Posterior vena cava (tissue), 2 donors: ENCODE measurements at places on chromosomes 16 and 17. TPM values are rescaled to one million over a fixed set of nuclear protein-coding genes. Genes with fewer than 3 reads are reported as not detected.

Gene HBA2
- 2,679 TPM for total RNA-seq

Gene GLTPD2
- not detected for total RNA-seq

Gene TEX14
- total RNA-seq: 0.14 TPM

Gene ALDH3A1
- not detected for total RNA-seq

Gene RGS11
- 7.7 TPM for total RNA-seq

Gene FZD2
- total RNA-seq: 12.6 TPM

- DNase-seq: no peak
These were observed 756 bp downstream of the LUC7L3 start for GRCh38 chr17:50719924-50720794.

GRCh38 chr16:4152267-4152666, 36.0 kb upstream of the ADCY9 start:
- no peak for DNase-seq

DNA sequence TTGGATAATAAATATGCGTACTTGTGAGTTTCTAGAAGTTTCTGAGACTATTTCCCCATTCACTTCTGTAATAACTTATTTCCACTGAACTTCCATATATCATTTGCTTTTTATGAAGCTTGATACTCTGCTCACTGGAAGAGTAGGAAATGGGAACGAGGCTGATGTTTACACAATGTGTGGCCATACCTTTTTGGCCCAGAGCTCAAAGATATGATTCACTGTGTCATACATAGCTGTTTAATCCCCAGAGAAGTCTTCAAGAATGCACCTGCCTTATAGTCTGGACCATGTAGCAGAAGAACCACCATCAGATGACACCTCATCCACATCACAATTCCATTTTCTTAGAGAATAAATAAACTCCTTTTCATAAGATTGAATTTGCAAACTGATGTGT, 40.3 kb upstream of the TEKT3 start:
- no peak for DNase-seq
